ENCODE measurements at places on chromosomes 6 and 20. TPM values are rescaled to one million over a fixed set of nuclear protein-coding genes. Genes with fewer than 3 reads are reported as not detected.
A peak's percentile ranks its signal among the peaks of the same experiment; 100 is the strongest.

The SNPH gene
- polyA plus RNA-seq, result 2.6 TPM

DNA sequence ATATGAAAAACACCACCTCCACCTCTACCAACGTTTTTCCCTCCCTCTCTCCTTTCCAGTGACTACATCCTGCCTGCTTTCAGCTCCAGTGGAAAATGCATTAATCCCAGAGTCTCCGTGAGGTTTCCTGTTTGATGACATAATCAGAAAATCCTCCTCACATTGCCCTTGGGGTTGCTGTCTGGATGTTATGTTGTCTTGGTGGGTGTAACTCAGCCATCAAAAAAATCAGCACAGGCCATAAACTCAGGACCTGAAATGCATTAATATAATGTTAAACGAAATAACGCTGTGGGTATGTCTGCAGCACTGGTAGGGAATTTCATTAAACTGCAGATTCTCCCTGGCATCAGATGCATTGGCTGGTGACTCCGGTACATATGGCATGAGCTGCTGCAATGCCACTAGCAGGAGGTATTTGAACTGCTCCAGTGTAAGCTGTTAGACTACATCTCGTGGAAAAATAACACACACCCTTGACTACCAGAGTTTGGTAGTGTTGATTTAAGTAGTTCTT is 297.8 kb downstream of the PRL start:
- peak; percentile 62 for DNase-seq
- no peak overlapping the region for H3K4me3 ChIP-seq
- peak overlapping the region; percentile 56 for H3K27ac ChIP-seq

GRCh38 chr6:154457881-154458284 is 52.6 kb downstream of the CNKSR3 start:
- H3K4me1 ChIP-seq, result peaks cover 3% of the 10 kb centered on the region
- no peak for DNase-seq
- no peak overlapping the region for H3K4me3 ChIP-seq
- no peak overlapping the region for H3K27ac ChIP-seq
- no peaks in the 10 kb centered on the region for H3K36me3 ChIP-seq

GRCh38 chr6:131727467-131727866 is 16.6 kb upstream of the CTAGE9 start:
- no peak for DNase-seq
- H3K27me3 ChIP-seq, result no peaks in the 10 kb centered on the region
- H3K4me3 ChIP-seq, result no peak overlapping the region

Data from lung (tissue), 17 donors.